Uterine smooth muscle cell (primary cell): ENCODE measurements at places on chromosomes 12 and 14. TPM values are rescaled to one million over a fixed set of nuclear protein-coding genes. Genes with fewer than 3 reads are reported as not detected.

OASL gene
- total RNA-seq, result 0.22 and 0.50 TPM in 2 replicates

B4GALNT1 gene
- total RNA-seq, result 3.4 and 4.0 TPM in 2 replicates

HOXC4 gene
- not detected in 2 replicates for total RNA-seq

KCNK10 gene
- total RNA-seq, result not detected in 2 replicates
